Vagina (tissue), 2 donors: ENCODE measurements at places on chromosomes 2 and 18. TPM values are rescaled to one million over a fixed set of nuclear protein-coding genes. Genes with fewer than 3 reads are reported as not detected.

GRCh38 chr18:36392979-36393287 is 95.4 kb downstream of the FHOD3 start:
- DNase-seq = no peak

DNA sequence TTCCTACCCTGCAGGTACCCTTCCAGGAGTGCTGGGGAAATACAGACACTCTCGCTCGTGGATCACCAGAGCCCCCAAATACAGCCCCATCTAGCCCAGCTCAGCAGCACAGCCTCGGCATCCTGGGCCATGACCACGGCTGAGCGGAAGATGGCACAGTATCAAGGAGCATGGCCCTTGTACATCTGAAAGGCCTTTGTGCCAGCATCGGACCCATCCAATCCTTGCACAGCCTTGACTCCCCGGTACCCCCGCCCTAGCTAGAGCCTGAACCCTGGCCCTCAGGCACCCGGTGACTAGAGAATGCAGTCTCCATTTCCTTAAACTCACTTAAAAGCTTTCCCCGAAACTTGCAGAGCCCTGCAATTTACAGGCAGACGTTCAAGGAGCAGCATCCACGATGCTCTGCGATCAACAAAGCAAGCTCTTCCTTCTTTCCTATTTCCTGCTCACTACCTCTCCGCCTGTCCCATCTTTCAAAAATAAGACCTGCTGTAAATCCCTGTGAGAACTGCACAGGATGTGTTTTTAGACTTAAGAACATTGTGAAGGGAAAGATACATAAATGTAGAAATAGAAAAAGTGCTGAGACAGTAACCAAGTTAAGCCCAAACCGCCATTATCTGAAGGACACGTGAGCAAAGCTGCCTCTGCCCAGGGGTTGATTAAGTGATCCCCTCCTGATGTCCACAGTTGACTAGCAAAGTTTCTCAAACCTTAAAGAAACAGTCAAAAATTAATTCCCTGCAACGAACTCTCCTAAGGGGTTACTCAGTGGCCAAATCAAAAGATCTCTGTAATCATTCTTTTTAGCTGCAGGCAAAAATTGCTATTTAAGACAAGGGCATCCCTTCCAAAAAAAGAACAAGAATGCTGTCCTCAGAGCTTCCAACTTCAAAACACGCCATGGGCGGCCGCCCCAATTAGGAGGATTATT is 48.5 kb downstream of the ZNF516 start:
- DNase-seq = peak; percentile 54

DNA sequence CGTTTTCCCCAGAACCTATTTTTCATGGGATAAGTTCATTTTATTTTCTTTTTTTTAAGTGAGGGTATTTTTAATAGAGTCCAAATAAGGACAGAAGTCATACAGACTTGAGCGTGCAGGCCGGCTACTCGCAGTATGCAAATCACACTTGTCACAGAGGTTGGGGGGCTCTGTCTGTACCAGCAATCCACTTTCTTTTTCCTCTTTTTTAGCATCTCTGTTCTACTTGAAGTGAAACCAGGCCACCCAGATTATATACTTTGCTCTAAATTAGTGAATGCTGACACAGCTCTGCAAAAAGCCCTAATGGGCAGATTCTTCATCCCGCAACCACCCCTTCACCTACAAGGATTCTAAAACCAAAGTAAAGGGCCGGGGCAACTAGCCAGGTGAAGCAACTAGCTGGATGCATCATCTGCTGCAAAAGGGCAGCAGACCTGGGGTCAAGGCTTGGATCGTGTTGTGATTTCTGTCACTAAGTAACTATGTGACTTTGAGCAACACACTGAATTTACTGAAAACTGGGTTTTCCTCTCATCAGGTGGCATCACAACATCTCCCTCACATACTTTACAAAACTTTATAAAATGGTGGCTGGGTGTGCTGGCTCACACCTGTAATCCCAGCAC is 18.4 kb downstream of the KDSR start:
- DNase-seq = no peak

The KRTCAP3 gene
- 3.9 TPM for total RNA-seq

The EML6 gene
- total RNA-seq = 1.7 TPM
